Astrocyte (in vitro differentiated cells and primary cell): ENCODE measurements at places on chromosomes 5 and 9. TPM values are rescaled to one million over a fixed set of nuclear protein-coding genes. Genes with fewer than 3 reads are reported as not detected.

DNA sequence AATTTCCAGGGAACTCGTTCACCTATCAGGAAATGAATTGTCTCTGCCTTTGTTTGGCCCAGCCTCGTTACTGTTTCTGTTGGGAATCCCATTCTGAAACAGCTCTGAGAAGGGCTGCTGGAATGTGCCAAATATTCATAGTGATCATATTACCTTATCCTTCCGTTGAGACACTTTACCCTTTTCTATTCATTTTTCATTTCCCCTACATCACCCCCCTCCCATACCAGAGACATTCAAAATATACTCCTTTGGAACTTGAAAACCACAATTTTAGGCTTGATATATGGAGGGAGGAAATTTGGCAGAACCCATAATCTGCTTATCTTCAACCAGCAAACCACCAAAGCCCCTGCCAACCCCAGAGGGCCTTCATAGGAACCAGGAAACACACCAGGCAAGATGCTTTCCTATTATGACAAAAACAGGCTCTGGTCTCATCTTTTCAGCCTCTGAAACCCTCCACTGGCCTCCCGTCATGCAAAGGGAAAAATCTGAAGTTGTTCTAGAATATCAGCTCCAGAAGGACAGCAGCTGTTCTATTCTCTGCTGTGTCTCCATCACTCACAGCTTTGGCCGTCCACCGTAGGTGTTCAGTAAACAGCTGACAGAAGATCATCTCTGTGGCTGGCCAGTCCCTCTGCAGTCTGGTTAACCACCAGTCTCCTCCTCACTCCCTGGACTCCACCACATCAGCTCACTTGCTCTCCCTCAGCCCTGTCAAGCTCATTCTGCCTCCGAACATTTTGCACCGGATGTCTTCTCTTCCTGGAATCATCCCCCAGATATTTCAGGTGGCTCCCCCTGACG lies 217.2 kb upstream of the WWC1 start:
- peak; percentile 96 for DNase-seq

The C9orf57 gene
- not detected in 2 replicates for total RNA-seq

DNA sequence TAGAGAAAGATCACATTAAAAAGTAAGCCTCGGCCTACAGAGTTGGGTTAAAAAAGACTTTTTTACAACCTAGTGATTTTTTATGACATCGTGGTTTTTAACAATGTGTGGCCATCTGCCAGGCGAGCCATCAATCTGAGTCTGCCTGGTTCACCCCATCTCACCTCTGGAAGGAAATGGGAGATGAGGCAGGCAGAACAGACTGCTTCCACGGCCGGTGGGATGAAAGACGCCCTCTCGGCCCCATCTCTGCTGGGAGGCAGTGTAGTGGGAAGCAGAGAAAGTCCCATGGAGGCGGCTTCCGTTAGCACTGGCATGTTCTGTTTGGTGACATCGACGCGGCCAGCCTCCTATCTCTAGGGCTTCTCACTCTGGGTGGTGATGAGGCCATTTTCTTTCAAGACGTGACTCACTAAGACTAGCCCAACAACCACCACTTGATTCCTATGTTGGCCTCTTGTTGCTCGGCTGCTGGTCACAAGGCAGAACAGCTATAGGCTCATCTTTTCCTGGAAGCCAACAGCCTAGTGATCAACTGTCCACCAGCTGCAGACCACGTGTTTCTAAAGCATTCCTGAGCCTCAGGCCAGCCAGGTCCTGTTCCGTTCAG lies 132.4 kb upstream of the OTULINL start:
- DNase-seq, result peak; percentile 97

DNA sequence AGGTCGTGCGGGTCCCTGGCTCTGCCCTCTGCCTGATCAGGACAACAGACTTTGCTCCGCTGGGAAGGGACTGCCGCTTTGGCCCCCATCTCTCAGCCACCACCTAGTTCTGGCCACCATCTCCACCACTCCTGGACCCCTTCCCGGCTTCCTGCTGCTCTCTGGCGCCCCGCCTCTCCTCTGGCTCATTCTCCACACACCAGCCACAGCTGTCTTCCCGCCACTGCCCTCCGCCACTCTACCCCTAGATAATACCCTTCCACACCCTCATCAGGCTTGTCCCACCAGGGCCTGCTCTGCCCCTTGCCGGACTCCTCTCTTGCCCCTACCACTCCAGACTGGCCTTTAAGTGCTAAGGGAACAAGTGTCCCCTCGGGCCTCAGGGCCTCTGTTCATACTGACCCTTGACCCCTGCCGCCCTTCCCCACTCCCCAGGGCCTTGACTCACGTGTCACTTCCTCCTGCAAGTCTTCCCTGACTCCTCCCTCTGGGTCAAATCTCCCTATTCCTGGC lies 3.0 kb upstream of the CDX1 start:
- DNase-seq, result no peak

The SPATA31E1 gene
- not detected in 2 replicates for total RNA-seq

The ACOT12 gene
- total RNA-seq, result 0.09 TPM in 1 of 2 replicates, not detected in the other

DNA sequence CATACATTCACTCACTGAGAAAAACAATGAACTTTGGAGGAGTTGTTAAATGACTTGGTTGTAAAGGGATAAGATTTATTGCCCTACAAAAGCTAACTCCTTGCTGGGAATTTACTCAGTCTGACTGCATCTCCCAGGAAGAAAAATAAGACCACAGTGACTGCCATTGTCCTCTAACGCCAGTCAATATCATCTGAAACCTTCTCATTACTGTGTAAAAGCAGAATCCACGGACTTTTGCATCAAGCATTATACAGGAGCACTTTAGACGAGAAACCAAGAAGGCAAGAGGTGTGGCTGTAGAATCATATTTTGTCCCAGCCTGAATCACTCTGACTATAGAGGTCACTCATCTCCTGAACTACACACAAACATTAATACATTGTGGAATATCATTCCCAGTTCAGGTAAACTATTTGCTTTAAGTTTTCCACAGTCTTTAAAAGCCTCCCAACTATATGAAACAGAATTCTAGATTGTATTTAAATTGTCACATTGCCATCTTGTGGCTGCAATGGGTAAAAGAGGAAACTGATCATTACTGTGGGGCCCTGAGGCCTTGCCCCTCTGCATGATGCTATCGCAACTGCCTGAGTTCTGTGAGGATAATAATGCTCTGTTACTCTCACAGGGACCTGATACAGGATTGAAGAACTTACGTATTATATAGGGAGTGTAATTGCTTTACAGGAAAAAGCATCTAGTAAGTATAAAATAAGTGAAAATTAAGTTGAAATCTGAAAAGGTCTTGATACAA lies 142.9 kb downstream of the SLCO4C1 start:
- no peak for DNase-seq

- DNase-seq, result no peak
Measured at GRCh38 chr5:98954392-98955028, 25.7 kb upstream of the CHD1 start.

DNA sequence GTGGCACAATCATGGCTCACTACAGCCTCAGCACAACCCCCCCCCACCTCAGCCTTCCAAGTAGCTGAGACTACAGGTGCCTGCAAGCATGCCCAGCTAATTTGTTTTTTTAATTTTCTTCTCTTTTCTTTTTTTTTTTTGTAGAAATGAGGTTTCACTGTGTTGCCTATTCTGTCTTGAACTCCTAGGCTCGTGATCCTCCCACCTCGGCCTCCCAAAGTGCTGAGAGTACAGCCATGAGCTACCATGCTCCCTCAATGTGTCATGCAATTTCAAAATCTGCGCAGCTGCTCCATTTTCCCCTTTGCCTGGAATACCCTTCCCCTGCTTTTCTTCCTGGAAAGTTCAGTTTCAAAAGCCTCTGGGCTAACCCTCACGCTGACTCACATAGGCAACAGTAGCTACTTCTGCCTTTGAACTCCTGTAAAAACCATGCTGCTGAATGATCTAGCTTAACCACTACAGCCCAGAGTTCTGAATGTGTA lies 71.0 kb upstream of the IL7R start:
- DNase-seq, result no peak

The FBP2 gene
- total RNA-seq, result not detected in 2 replicates

The KCNIP1 gene
- 0.45 and 0.60 TPM in 2 replicates for total RNA-seq

DNA sequence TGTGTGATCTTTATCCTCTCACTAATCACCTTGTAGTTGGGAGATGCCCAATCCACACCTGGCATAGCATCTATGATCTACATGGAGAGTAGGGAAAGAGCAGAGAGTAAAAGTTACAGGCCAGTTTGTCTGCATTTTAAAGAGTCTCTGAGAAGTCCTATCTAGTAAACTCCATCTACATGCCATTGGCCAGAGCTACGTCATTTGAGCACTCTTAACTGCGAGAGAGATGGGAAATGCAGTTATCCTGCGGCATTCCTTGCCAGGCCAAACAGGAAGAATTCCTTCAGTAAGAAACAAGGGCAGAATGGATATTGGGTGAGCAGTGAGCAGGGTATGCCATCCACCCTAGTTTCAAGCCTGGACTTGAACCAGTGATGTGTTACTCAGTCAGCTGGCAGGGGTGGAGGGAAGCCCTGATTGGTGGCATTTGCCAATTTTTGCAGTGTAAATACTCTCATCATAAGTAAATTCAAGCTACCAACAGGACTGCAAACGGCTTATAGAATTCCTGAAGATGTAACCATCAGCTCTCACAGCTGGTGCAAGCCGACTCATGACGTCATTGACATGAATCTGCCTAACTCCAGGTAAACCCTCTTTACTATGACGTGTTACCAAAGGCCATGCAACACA lies 156.8 kb upstream of the MSX2 start:
- DNase-seq, result no peak

The TGFBI gene
- 1,145 and 1,862 TPM in 2 replicates for total RNA-seq

GRCh38 chr9:135771401-135772051 lies 69.5 kb downstream of the KCNT1 start:
- DNase-seq, result no peak

The PCDHB12 gene
- 0.87 and 1.2 TPM in 2 replicates for total RNA-seq

The NME5 gene
- 2.9 and 3.2 TPM in 2 replicates for total RNA-seq

- peak; percentile 18 for DNase-seq
Measured at GRCh38 chr5:154997746-154998145, 15.8 kb upstream of the KIF4B start.

The SPATA24 gene
- total RNA-seq, result 4.5 and 5.2 TPM in 2 replicates

- no peak for DNase-seq
Measured at GRCh38 chr5:149901511-149901910, 43.1 kb downstream of the PDE6A start.

- DNase-seq, result no peak
Measured at GRCh38 chr5:133121611-133122150, 69.9 kb downstream of the HSPA4 start.

DNA sequence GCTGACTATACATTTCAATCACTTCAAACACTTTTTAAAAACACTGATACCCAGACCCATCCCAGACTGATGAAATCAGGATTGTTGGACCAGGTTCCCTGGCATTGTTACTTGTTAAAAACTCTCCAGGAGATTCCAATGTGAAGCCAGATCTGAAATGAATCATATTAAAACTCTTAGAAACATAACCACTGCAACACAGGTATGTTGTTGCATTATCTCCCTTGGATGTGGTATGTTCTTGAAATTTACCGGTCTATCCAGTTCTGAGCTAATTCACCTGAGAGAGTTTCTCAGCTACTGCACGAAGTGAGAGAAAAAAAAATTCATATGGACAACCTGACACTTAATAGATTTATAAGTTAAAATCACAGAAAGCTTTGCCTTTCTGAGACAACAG lies 21.8 kb downstream of the MEF2C start:
- DNase-seq, result no peak

DNA sequence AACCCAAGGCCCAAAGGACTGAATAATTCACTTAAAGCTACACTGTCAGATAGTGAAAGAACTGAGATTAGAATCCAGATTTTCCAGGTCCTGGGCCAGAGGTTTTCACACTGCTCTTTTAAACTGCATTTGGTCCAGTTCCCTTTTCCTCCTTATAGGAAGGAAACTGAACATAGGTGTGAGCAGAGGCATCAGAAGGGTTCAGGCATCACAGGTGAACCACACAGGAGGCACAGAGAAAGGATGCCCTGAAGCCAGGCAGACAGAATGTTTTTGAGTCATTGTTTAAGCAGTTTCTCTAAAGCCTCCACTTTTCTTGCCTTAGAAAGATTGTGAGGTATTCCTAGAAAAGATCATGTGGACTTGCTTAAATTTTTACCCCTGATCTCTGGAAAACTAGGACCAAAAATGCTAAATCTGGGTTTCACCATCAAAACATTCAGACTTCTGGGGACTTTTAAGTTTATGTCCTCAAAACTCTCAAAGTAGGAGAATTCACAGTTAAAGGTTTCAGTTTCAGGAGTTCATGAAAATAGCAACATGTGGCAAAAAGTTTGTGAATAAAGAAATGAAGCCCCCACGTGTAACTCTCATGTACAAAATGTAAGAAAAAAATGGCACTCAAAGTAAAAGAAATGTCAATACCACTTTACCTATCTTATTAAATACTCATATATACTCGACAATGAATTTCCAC lies 386.1 kb downstream of the NTRK2 start:
- no peak for DNase-seq

The CORO2A gene
- 11.1 TPM in 2 replicates for total RNA-seq

The FOXD4L4 gene
- total RNA-seq, result 0.14 TPM in 1 of 2 replicates, not detected in the other

DNA sequence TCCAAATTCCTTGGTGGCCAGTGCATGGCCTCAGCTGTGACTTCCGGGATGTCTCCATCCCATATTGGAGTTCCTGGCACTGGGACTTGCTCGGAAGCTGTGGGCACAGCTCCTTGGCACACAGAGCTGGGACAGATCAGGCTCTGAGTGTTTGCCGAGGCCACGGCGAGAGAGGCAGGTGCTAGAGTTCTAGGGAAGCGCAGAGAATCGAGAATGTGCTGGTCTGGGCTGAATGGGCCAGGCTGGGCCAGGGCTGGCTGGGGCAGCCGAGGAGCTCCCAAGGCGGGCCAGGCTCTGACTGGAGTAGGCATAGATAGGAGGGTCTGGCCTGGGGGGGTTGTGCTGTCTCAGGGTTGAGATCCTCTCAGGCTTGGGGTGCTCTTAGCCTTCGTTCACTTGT lies 45.4 kb downstream of the HMCN2 start:
- DNase-seq, result no peak

The ENG gene
- total RNA-seq, result 1.2 and 1.5 TPM in 2 replicates

DNA sequence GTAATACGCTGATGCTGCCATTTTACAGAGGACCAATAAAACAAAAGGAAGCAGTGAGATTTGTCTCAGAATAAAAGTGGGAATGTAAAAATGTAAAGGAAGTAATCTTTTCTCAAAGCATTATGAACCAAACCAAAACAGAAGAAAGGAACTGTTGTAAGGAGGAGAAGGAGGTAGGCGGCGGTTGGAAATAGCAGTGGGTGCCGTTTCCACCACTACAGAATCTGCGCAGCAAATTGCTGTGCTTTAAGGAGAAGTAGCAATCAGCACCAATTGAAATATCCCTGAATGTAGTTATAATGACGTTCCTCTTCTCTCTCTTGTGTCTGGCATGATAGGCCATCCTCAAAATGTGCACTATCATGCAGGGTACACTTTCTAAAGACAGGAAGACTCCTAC lies 455.1 kb upstream of the TLE4 start:
- no peak for DNase-seq

GRCh38 chr9:16627967-16628366 lies 242.5 kb downstream of the BNC2 start:
- DNase-seq, result peak; percentile 99

The ZNF462 gene
- total RNA-seq, result 98.4 and 126 TPM in 2 replicates

GRCh38 chr5:90557391-90557790 lies 1.2 kb upstream of the ADGRV1 start:
- no peak for DNase-seq

DNA sequence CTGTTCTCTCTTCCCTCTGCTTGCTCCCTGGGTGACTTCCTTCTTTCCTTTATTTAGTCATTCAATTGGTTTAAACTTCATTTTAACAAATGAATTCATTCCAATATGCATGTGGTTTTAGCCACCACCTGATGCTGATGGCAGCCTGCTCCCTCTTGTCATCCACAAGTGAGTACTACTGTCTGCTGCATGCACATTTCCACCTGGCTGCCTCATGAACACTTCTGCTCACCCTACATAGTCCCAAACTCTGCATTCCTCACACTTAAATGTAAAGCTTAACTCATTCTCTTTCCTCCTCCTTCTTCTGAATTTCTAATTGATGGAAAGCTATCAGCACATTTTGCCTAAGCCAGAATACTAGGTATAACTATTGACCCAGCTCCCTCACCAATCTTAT lies 184.7 kb upstream of the ZNF462 start:
- no peak for DNase-seq

The GOLM1 gene
- 121 and 126 TPM in 2 replicates for total RNA-seq
